ENCODE measurements at places on chromosomes 12 and 14. TPM values are rescaled to one million over a fixed set of nuclear protein-coding genes. Genes with fewer than 3 reads are reported as not detected.

The IRAK4 gene
- total RNA-seq, result 6.1 TPM

The CLMN gene
- 7.2 TPM for total RNA-seq

The PRDM4 gene
- total RNA-seq, result 31.9 TPM

The LRRK2 gene
- total RNA-seq, result 40.0 TPM

The C3AR1 gene
- total RNA-seq, result 23.8 TPM

The TC2N gene
- 25.4 TPM for total RNA-seq

The PIANP gene
- 11.5 TPM for total RNA-seq

The SYNDIG1L gene
- total RNA-seq, result not detected

The AMDHD1 gene
- 1.1 TPM for total RNA-seq

The KLRD1 gene
- total RNA-seq, result 4.1 TPM

The BDKRB2 gene
- total RNA-seq, result 4.6 TPM

The RERGL gene
- total RNA-seq, result 3.1 TPM

The TMTC2 gene
- 11.5 TPM for total RNA-seq

The GSG1 gene
- not detected for total RNA-seq

The STXBP6 gene
- total RNA-seq, result 15.4 TPM

The LMO3 gene
- total RNA-seq, result 130 TPM

The ADCY4 gene
- 107 TPM for total RNA-seq

The LBHD2 gene
- not detected for total RNA-seq

The CMTM5 gene
- 14.9 TPM for total RNA-seq

The LHX5 gene
- not detected for total RNA-seq

The FGF23 gene
- total RNA-seq, result not detected

The PCED1B gene
- total RNA-seq, result 9.5 TPM

The PAWR gene
- 54.1 TPM for total RNA-seq

The LRP10 gene
- 27.4 TPM for total RNA-seq

The KRT82 gene
- not detected for total RNA-seq

The HPD gene
- total RNA-seq, result not detected

The FKBP11 gene
- 1.2 TPM for total RNA-seq

The SLC6A15 gene
- total RNA-seq, result not detected

The CLEC9A gene
- not detected for total RNA-seq

The NOXRED1 gene
- total RNA-seq, result 0.41 TPM

The CKAP4 gene
- total RNA-seq, result 51.7 TPM

The ARHGDIB gene
- total RNA-seq, result 41.5 TPM

The ARHGAP5 gene
- 83.8 TPM for total RNA-seq

The OASL gene
- not detected for total RNA-seq

The RBMS2 gene
- total RNA-seq, result 107 TPM

The ATXN3 gene
- 117 TPM for total RNA-seq

The TGFB3 gene
- 16.1 TPM for total RNA-seq

The ANG gene
- 14.1 TPM for total RNA-seq

The MDGA2 gene
- not detected for total RNA-seq

The LMNTD1 gene
- not detected for total RNA-seq

The GNG2 gene
- total RNA-seq, result 11.2 TPM

The GLI1 gene
- not detected for total RNA-seq

The ACTR6 gene
- total RNA-seq, result 31.7 TPM
